Large intestine (tissue), 12 donors: ENCODE measurements at places on chromosomes 6 and 20. TPM values are rescaled to one million over a fixed set of nuclear protein-coding genes. Genes with fewer than 3 reads are reported as not detected.

- DNase-seq, result no peak
Observed at GRCh38 chr6:134421501-134421900, 103.6 kb upstream of the SGK1 start.

- DNase-seq, result no peak
Observed at GRCh38 chr20:8368670-8369069, 236.6 kb downstream of the PLCB1 start.

- no peak for DNase-seq
Observed at GRCh38 chr20:58708246-58708931, 15.8 kb downstream of the NPEPL1 start.

DNA sequence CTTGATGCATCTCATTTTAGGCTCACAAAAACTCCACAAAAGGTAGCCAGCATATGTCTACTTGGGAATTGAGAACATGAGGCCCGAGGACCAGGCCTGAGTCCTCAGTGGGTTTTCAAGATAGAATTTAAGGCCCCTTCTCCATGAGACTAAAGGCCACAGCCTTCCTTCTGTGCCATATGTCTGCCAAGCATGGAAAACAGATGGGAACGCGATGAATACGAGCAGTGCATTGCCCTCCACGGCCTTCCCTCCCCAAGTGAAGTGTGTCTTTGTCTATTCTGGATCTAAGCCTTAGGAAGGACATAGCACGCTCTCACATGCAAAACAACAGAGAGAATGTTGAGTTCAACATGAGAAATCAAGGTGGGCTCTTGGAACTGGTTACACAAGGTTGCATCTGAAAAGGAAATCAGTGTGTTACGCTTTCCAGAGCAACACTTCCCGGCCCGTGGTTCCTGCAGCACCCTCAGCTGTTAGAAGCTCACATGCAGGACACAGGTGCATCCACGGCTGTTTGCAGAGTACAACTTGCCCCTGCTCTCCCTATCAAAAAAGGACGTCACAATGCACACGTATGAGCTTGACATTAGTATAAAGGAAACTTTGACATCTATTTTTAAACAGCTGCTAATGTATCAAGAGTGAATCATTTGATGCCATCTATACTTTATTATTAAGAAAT lies 229.9 kb downstream of the NRN1 start:
- DNase-seq, result no peak

GRCh38 chr6:15443119-15443830 lies 197.4 kb downstream of the JARID2 start:
- DNase-seq, result no peak

TPMT gene
- polyA plus RNA-seq, result 20.7 TPM

GRCh38 chr6:7803214-7803613 lies 77.3 kb downstream of the BMP6 start:
- no peak for DNase-seq

SLC35D3 gene
- polyA plus RNA-seq, result 0.49 TPM

DNA sequence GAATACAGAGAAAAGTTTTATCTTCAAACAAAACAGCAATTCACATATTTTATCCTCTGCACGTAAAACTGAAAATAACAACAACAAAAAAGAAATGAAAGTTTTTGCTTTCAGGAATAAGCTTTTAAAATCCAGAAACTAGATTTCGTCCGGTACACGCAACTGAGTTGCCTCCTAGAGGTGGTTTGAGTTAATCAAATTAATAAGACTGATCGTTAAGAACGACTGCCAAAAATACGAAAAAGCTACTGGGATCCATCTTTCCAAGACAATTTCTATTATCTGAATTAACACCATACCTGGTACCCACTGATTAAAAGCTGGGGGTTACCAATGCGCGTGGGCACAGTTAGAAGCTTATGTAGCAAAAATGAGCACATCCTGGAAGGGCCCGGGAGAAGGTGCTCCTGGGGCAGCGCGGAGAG lies 669 bp downstream of the PDCD2 start:
- no peak for DNase-seq

DNA sequence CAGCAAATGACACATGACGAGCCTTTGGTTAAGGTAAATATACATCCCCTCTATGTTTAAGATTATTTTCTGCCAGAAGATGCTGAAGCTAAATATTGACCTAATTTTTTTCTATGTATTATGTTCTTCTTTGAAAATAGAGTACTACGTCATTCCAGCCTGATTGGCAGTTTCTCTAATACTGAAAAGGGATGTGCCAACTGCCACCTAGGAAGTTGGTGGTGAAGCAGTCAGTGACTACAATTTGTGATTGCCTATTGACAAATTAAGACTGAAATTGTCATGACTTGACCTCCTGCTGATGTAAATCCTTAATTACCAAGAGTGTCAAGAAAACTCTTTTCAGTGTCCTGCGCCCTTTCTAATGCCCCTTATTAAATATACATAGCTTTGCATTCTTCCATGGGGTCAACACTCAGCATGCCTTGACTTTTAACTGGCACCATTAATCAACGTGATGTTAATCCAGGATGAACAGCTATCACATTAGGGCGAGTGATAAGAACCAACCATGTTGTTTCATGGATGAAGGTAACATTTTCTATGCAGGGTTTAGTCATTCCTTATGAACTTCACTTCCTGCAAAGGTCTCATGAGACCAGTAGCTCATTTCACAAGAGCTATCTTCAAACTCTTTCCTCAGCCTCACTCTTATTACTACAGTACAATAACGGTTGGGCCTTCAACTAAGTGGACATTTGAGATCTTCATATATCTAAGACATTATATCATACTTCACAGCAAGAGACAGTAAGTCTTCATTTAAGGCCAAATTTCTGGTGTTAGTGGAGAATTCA lies 22.5 kb upstream of the SGK1 start:
- DNase-seq, result no peak

- no peak for DNase-seq
Observed at GRCh38 chr6:85435851-85436250, 14.0 kb upstream of the NT5E start.

DNA sequence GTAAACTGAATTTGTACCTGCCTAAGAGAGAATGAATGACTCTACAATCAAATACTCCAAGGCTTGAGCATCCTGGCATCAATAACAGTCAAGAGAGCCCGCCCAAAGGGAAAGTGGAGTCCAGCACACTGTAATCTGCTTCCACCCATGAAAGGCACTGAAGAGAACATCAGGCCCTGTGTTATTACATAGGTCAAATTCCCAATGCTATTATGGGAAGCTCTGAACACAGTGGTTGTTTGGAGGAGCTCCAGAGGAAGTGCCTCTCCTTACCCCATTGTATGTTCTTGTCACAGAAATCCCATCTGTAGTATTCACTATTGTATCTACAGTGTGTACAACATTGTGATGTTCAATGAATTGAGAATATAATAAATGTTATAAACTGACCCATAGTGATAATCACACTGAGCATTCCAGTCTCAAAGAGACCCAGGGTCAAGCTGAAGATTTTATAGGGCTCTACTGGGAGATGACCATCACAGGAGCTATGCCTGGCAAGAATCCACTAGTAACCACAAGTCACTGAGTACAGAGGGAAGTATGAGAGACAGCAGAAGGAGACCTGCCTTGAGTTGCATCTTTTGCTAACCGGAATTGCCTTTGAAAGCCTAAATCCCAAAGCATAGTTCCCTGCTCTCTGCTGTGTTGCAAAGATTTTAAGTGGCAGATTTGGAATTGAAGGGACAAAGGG lies 446.7 kb downstream of the GJA1 start:
- DNase-seq, result no peak

GRCh38 chr6:79586548-79586947 lies 44.6 kb upstream of the SH3BGRL2 start:
- no peak for DNase-seq

DNA sequence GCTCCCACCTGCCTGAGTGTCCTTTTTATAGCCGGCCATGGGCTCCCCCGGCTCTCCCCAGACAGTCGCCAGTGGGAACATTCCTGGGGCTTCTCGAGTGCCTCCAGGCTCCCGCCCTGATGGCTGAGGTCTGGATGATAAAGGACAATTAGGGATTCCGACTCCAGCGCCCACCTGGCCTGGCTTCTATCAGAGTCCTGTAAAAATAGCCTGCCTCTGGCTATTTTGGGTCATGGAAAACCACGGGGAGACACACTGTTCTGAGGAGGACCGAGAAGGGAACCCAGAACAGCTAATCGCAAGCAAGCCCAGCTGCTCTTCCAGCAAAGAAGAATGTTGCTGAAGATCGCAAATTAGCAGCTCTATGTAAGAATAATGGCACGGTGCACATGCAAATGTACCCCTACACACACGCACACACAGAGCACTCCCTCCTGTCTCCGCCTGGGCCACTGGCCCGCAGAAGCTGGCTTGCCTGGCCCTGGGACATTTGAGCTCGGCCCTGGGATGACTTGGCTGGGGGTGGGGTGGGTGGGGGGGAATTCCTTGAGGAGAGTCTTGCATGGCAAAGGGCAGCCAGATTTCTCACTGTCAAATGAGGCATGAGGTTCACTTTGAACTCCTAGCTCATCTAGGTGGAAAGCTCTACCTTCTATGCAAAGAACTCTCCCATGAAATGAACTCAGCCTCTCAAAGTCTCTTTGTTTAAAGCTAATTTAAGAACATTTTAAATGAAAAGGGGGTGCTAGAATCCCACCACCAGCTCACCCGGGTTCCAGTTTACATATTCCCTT lies 55.3 kb downstream of the CTCFL start:
- no peak for DNase-seq

CASS4 gene
- polyA plus RNA-seq, result 1.2 TPM

- no peak for DNase-seq
Observed at GRCh38 chr20:59022754-59023153, 3.5 kb downstream of the TUBB1 start.

EEF1A2 gene
- polyA plus RNA-seq, result 29.7 TPM

GRCh38 chr6:154995254-154996015 lies at the start of gene TIAM2:
TSS of gene TIAM2 (plus strand) at chr6:154995315. CDS start at chr6:155129224, 133,909 bp downstream.
- no peak for DNase-seq

GRCh38 chr6:26088344-26088743 lies 1.1 kb downstream of the HFE start:
- peak; percentile 45 for DNase-seq

- no peak for DNase-seq
Observed at GRCh38 chr6:35960187-35960586, 39.3 kb upstream of the SRPK1 start.

CD109 gene
- 4.7 TPM for polyA plus RNA-seq

DNA sequence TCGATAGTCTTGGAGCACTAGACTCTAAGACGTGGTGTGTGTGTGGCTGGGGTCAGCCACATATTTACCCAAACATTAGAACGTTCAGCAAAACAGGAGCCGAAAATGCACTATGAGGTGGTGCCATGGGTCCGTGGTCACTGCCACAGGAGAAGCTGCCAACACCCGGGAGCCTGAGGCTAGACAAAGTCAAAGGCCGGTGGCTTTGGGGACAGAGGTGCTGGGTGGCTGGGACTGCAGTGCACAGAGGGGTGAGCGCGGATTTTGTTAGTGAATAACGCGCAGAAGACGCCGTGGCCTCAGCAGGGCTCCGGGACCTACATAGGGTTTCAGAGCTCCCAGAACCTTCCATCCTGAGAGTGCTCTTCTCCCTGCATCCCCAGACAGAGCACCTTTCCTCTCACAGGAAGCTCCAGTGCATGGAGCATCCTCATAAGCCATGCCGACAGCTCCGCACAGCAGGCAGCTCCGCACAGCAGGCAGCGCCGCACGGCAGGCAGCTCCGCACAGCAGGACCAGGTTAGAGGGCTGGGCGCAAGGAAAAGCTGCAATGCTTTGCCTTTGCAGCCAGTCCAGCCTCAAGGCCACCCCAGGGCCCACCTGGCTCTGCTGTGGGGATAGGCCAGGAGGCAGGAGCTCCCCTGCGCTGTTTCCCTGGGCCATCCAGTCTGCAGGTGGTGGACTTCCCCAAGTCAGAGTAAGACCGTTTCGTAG lies 304.1 kb downstream of the TAF4 start:
- no peak for DNase-seq

GRCh38 chr6:1313384-1313766 lies 1.5 kb downstream of the FOXQ1 start:
- peak; percentile 50 for DNase-seq

DNA sequence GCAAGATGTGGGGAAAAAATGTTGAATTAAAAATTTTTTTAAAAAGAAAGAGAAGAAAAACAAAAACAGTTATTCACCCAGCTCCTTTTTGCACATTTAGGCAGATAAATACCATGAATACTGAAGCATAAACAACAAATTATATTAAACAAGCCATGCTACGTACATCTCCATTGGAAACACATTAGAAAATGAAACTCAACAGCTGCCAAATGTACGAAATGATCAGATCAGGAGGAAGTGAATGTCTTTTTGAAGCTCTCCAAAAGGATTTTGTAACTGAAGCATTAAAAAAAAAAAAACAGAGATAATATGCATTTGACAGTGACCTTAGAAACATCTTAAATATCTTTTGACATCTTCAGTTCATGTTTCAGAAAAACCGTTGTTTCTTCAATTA lies 56.7 kb downstream of the CD83 start:
- DNase-seq, result no peak

- peak; percentile 49 for DNase-seq
Observed at GRCh38 chr6:31701666-31702404, 1.3 kb downstream of the ABHD16A start.
